Thyroid gland (tissue), 4 donors: ENCODE measurements at places on chromosomes 11 and 22. TPM values are rescaled to one million over a fixed set of nuclear protein-coding genes. Genes with fewer than 3 reads are reported as not detected.

MB gene
- 1.8 TPM for total RNA-seq

TMPRSS5 gene
- total RNA-seq = 0.40 TPM

CECR2 gene
- 1.5 TPM for total RNA-seq

BDNF gene
- total RNA-seq = 0.54 TPM

MRGPRF gene
- total RNA-seq = 5.0 TPM

P2RY2 gene
- total RNA-seq = 29.3 TPM

DCUN1D5 gene
- total RNA-seq = 44.9 TPM

DNA sequence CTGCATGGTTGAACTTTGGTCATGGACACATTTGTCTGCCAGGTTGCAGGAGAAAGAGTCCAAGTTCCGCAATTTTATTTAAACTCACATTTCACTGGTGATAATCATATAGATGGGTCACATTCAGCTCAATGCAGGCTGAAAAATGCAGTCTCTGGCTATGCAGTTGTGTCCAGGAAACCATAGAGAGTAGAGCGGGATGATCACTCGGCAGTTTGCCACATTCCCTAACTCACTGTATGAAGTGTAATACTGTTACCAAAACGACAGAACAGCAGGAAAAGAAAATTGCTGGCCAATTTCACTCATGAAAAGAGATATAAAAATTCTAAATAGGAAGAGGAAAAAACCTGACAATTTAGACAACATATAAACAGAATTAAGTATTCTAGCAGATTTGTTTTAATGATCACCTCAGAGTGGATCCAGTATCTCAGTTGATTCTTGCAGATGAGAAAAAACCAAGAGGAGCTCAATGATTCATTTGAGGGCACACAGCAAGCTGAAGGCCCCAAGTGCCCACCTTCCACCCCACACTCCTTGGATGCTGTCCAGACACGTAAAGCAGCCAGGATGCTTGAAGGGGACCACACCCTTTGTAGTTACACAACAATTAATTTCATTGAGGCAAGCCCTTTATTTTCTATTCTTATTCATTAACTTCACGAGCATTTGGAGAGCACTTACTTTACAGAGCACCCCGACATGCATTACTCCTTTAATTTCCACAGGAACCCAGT, 422.3 kb downstream of the SOX6 start:
- H3K27me3 ChIP-seq = no peaks in the 10 kb centered on the region
- no peak for DNase-seq
- no peaks in the 10 kb centered on the region for H3K4me1 ChIP-seq
- H3K4me3 ChIP-seq = no peak overlapping the region
- no peaks in the 10 kb centered on the region for H3K36me3 ChIP-seq
- no peak overlapping the region for H3K27ac ChIP-seq

- H3K27me3 ChIP-seq = no peaks in the 10 kb centered on the region
- H3K4me1 ChIP-seq = peaks cover 7% of the 10 kb centered on the region
- no peak overlapping the region for H3K4me3 ChIP-seq
- H3K36me3 ChIP-seq = no peaks in the 10 kb centered on the region
- DNase-seq = no peak
- peak overlapping the region; percentile 73 for H3K27ac ChIP-seq
These were observed 42.8 kb upstream of the DKK3 start for GRCh38 chr11:12051287-12051662.

DNA sequence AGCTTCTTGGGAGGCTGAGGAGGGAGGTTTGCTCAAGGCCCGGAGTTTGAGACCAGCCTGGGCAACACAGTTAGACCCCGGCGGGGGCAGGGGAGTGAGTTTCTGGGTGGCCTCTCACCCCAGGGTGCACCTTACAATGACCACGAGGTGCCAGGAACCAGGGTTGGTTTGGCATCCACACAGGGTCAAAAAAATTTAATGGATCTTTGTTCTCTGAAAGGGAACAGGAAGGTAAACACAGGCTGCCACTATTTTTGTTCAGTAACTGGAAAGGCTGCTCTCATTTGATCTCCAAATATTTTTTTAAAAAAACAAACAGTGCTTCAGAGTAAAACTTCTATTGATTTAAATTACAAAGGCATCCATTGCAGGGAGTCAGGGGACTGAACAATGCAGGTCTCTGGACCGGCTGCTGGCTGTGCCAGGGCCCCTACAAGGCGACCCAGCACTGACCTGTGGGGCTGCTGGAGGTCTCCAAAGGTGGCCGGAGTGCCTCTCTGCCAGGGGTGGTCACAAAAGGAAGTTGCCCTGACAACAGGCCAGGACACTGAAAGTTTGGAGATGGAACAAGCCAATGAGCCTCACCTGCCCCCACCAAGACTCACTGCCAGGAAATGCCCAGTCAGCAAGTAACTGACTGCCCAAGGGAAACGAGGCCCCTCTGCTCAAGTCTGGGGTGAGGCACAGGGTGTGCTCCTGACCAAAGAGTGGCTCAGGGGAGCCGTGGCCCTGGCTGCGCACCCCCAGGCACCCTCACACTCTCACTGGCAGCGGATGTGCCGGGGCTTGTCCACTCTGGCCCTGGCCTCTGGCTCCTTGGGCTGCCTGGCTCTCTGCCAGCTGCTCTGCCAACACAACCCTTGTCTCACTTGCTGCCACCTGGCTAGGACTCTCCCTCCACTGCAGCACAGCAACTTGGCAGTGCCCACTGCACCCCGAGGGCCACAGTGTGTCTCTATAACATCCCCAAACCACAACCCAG, 51.8 kb downstream of the ARFGAP3 start:
- H3K4me1 ChIP-seq = peaks cover 48% of the 10 kb centered on the region
- peak; percentile 96 for DNase-seq
- H3K36me3 ChIP-seq = peaks cover 27% of the 10 kb centered on the region
- no peak overlapping the region for H3K4me3 ChIP-seq
- no peaks in the 10 kb centered on the region for H3K27me3 ChIP-seq
- H3K27ac ChIP-seq = peak overlapping the region; percentile 98

DNA sequence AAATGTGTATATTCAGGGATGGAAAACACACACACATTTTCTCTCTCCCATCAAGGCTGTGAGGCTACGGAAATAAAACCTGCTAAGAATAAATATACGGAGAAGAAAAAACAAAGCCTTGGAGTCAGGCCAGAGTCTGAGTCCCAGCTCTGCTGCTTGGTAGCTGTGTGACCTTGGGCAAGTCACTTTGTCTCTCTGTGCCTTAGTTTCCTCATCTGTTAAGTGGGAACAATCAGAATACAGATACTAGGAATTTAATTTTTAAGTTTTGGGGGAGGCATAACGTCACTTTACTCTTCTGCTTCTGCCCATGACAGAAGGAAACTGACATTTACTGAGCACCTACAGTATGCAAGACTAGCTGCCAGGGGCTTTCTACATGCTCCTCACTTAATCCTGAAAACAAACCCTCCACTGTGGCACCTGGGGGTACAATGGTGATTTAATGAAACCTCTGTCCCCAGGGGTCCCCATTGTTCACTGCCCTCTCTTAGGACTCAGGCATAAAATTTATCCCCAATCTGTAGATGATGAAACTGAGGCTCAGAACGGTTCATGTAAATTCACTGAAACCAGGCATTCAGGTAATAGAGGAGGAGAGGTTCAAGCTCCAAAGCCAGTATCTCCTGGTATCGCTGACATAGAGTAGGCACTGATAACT, 131.9 kb upstream of the SERPIND1 start:
- H3K4me1 ChIP-seq = no peaks in the 10 kb centered on the region
- H3K4me3 ChIP-seq = no peak overlapping the region
- DNase-seq = no peak
- no peaks in the 10 kb centered on the region for H3K27me3 ChIP-seq

GRCh38 chr11:111417766-111418435, 38.8 kb upstream of the POU2AF1 start:
- H3K27me3 ChIP-seq = no peaks in the 10 kb centered on the region
- H3K4me1 ChIP-seq = peaks cover 40% of the 10 kb centered on the region
- no peak overlapping the region for H3K4me3 ChIP-seq

DNA sequence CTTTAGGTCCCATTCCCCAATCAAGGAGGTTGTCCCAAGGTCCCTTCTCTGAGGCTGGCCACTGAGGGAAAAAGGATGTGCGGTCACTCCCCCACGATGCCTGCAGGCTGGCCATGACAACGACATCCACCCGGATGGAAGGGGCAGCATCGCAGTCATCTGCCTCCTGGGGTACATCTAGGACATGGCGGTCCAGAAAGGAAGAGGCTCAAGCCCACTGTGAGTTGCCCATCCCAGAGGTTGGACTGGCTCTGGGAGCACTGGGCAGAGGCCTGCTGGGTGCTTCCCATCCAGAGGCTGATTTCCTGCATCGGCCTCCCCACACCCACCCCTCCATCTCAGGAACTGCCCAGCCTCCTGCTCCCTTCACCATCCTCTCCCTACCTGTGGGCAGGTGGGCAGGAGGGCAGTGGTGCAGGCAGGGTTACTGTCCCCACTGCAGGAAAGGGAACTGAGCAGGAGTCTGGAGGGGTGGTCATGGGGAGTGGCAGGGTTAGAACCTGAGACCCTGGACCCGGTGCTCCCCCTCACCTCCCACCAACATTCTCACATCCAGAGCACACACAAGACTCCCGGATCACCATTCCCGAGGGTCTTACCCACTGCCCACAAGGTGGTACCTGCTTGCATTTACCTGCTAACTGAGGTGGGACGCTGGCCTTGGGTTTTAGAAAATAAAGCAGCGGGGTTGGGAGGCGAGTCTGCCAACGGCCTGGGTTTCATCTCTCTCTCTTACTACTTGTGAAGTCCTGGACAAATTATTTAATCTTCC, 4.4 kb downstream of the RCE1 start:
- H3K4me3 ChIP-seq = no peak overlapping the region
- no peak for DNase-seq
- no peak overlapping the region for H3K27ac ChIP-seq
- H3K4me1 ChIP-seq = peaks cover 8% of the 10 kb centered on the region
- peaks cover 15% of the 10 kb centered on the region for H3K36me3 ChIP-seq
